Right lobe of liver (tissue), 6 donors: ENCODE measurements at places on chromosomes 13 and 19.

DNA sequence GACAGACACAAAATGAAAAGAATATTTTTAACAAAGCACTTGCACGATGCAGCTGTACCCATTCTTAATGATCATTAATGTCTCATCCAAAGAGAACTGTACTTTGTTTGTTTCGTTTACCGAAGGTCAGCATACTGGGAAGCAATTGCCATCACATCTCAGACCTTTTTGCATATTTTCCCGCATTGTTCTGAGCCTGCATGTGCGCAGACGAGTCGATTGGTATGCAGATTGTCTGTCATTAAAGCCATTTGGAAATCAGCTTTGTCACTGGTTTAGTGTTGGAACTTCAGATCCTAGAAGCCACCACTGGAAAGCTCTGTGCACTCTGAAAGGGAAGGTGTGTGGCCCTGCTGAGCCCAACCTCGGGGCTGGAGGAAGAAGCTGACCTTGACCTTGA, 15.6 kb downstream of the SPACA7 start:
- no peak overlapping the region for H3K27ac ChIP-seq
- H3K27me3 ChIP-seq = no peaks in the 10 kb centered on the region
- no peak for DNase-seq
- no peaks in the 10 kb centered on the region for H3K36me3 ChIP-seq
- H3K4me3 ChIP-seq = no peak overlapping the region

- no peaks in the 10 kb centered on the region for H3K27me3 ChIP-seq
- H3K27ac ChIP-seq = peak overlapping the region; percentile 90
- peaks cover 10% of the 10 kb centered on the region for H3K4me1 ChIP-seq
- DNase-seq = peak; percentile 88
- H3K4me3 ChIP-seq = peak overlapping the region; percentile 65
Observed at GRCh38 chr13:112893570-112894422, 75.2 kb upstream of the MCF2L start.

DNA sequence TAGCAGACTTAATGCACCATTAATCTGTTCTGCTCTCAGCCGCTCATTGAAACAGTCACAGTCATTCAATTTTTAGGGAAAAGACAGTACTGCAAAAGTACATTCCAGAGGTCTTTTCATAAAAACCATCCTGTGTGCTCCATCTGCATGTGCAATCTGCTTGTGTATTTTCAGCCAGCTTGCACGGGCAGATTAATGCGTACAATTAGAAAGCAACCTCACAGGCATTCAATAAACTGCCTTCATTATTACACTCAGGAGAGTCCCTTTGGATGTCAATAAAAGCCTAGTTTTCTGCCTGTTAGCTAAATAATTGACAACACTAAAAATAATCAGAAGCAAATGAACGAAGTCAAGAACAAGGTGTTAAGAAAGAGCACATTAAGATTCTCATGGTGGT, 41.9 kb downstream of the EPSTI1 start:
- no peak overlapping the region for H3K4me3 ChIP-seq
- DNase-seq = no peak
- no peaks in the 10 kb centered on the region for H3K36me3 ChIP-seq

DNA sequence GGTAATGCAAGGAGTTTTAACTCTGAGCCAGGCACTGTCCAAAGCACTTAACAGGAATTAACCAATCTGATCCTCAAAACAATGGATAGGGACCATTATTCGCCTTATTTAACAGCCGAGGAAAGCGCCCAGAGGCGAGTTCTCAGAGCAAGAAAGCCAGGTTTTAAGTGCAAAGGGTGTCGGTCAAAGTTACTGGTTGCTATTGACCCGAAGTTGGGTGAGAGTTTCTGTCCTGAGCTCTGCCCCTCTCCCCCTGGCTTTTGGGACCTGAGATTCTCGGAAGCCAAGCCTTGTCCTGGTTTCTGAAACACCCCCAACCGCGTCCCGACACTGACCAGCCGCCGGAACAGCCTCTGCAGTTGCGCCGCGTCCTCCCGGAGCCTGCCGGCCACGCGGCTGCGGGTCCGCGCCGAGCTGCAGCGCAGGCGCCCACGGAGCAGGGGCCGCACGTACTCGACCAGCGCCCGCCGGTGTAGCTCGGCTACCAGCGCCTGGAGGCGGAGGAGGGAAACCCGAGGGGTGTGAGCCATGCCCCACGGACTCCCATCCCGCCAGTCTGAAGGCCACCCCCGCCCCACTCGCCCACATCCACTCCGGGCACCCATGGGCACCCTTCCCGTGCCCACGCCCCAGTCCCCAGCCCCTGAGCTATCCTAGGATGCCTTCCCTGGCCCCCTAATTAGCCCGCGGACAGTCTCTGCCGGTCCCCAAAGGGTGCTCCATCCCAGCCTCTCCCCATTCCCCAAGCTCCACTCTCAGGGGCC, 27.8 kb downstream of the EXOC3L2 start:
- no peak for DNase-seq
- no peaks in the 10 kb centered on the region for H3K36me3 ChIP-seq
- H3K4me1 ChIP-seq = no peaks in the 10 kb centered on the region
- H3K27ac ChIP-seq = no peak overlapping the region

GRCh38 chr13:33636243-33636642, 181.7 kb upstream of the RFC3 start:
- no peaks in the 10 kb centered on the region for H3K36me3 ChIP-seq
- no peak overlapping the region for H3K4me3 ChIP-seq
- H3K4me1 ChIP-seq = peaks cover 18% of the 10 kb centered on the region
- H3K27ac ChIP-seq = no peak overlapping the region
